ENCODE measurements at places on chromosomes 1 and 21.

GRCh38 chr1:152513081-152513480, 1.2 kb upstream of the CRCT1 start:
- no peak for DNase-seq

DNA sequence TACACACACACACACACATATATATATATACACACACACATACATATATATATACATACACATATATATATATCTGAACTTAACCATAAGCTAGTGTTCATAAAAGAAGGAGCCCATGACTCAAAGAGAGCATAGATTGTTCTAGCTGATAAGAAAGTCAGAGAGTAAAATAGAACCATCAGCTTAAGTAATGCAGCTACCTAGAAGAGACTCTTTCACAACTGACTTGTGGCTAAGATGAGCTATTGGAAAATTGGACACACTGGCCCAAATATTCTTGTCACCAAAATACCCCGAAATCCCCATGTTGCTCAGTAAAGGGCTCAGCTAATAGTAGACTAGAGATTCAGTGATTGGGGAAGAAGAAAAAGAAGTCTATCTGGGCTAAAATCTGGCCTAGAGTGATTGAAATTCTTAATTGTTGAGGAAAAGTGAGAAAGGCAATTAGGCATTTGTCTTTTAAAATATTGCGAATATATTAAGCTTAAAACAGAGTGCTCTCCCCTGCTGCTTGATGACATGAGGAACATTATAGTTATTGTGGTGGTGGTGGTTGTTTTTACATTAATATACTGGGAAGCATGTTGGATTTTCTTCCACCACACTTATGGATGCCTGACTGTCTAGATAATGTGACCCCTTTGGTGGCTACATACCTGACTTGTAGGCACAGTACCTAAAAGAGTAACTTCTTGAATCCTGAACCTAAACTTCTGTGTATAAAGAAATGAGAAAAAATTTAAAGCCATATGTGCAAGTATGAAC, 6.3 kb downstream of the SLAMF1 start:
- no peak for DNase-seq

- no peak for DNase-seq
Measured at GRCh38 chr1:94974241-94974640, 47.3 kb upstream of the CNN3 start.

- DNase-seq, result no peak
Measured at GRCh38 chr1:110235181-110235833, 25.2 kb downstream of the KCNC4 start.

GRCh38 chr1:176073524-176074157, 133.4 kb downstream of the COP1 start:
- DNase-seq, result no peak

DNA sequence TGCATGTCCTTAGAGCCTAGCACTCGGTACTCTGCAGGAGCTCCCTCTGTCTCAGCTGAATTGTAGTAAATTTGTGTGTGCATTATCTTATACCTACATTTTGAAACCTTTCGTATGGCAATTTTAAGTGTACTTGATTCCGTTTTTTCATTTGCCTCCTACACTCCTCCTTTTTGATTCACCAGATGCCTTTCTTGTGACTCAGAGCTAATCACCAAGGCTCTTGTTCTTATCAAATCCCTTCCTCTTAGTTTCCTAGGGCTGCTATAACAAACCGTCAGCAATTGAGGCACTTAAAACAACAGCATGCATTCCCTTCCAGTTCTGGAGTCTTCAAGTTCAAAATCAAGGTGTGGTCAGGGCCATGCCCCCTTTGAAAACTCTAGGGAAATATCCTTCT, 261.0 kb downstream of the ASTN1 start:
- no peak for DNase-seq

DNA sequence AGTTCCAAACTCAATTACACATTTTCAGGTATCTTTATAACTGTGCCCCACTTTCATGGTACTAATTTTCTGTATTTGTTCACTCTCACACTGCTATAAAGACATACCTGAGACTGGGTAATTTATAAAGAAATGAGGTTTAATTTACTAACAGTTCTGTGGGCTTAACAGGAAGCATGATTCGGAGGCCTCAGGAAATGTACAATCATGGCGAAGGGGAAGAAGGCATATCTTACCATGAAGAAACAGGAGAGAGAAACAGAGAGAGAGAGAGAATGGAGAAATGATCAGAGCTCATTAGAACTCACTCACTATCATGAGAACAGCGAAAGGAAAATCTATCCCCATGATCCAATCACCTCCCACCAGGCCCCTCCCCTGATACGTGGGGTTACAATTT, 874.1 kb upstream of the B3GALT2 start:
- DNase-seq, result no peak

GRCh38 chr1:18091660-18092446, 15.7 kb upstream of the IGSF21 start:
- DNase-seq, result no peak

DNA sequence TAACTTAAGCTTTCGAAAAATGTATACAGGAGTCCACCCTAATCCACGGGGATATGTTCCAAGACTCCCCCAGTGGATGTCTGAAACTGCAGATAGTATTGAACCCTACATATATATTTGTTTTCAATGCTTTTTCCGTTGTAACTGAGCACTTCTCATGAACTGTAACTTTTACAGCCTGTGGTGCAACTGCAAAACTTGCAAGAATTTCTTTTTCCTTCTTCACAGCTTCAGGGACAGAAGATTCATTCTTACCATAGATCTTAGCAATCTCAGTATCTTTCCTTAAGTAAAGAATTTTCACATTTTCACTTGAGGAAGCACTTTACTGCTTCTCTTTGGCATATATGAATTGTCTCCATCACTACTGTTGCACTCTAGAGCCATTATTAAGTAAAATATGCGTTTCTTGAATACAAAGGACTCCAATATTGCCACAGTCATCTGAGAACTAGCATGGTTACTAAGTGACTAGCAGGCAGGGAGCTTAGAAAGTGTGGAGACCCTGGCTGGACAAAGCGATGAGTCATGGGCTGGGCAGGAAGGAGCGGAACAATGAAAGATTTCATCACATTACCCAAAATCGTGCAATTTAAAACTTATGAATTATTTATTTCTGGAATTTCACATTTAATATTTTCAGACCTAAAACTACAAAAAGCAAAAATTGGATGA, 14.1 kb downstream of the DPYD start:
- DNase-seq, result no peak

- no peak for DNase-seq
Measured at GRCh38 chr1:30730346-30731108, 7.1 kb upstream of the MATN1 start.

DNA sequence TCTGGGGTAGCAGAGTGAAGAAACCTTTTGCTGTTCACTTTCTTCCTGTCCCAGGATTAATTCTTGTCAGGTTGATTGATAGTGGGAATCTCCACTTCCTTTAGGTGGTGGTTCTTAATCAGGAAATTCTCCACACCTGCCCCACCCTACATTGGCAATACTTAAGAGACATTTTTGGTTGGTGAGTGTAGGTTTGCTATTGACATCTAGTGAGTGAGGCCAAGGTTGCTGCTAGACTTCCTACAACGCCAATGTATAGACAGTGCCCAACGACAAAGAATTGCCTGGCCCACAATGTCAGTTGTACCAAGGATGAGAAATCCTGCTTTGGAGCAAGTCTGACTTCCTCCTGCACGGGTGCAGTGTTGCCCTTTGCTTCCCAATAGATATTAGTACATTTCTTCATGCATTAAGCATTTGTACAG, 38.5 kb downstream of the MAP3K7CL start:
- no peak for DNase-seq

GRCh38 chr1:24705260-24706073, 39.8 kb upstream of the CLIC4 start:
- peak; percentile 10 for DNase-seq

GRCh38 chr1:9281071-9281827, 11.4 kb upstream of the SPSB1 start:
- no peak for DNase-seq

DNA sequence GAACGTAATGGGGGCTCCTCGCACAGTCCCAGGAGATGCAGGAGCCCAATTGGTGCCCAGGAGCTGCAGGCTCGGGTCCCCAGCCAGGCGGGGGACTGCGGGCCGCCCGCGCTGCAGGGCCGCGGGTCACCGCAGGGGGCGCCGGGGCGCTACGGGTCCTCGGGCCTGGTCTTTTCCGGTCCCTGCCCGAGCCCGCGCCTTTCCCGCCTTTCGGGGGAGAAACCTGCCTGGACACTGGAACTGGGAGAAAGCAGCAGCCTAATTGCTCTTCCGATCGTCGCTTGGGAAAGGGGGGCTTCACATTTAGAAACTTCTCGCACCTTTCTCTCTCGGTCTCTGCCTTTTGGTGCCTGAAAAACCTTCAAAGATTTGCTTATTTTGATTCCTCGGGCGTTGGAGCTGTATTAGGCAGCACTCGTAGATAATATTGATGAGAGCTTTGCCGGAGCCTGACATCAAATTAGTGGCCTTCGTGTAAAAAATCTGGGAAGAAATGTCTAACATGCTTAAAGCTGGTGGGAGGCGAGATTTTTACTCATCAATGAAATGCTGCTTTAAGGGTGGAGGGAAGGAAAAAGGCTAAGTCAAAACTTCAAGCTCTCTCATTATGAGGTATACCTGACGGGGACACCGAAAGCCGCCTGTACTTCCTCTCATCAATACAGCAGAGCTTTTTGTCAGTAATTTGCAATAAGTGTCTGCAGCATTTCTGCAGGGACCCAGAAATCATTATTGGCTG, 12.6 kb upstream of the BARHL2 start:
- DNase-seq, result no peak

DNA sequence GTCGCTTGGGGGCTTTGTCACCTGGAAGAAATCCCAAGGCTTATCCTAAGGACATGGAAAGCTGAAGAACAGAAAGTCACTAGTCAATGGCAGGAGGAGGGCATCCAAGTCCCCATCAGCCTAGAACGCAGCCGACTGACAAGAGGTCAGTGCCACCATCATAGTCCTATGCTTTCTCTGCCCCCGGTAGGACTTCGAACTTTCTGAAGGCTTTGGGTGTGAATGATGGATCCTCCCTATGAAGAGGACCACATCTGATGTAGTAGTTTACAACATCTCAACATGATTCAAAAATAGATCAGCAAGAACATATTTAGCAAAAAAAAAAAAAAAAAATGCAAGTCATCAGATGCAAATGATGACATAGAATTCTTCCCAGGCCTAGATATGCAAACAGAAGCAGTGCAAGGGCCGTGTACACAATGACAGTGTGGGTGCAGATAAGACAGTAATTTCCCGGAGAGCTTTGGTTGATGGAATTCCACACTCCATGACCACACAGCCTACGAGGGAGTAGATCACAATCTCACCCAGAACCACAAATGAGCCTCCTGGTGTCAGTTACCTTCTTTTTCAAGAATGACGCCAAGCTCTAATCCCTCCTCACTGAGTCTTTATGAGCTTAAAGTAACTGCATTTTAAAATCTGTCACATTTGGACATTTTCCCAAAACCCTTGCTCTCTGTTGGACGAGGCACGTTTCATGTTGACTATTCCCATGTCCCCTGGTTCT, 88.2 kb downstream of the PSMG1 start:
- no peak for DNase-seq

- DNase-seq, result no peak
Measured at GRCh38 chr1:31809698-31810097, 6.1 kb downstream of the SPOCD1 start.

- DNase-seq, result no peak
Measured at GRCh38 chr1:25053576-25054250, 123.6 kb upstream of the RUNX3 start.

DNA sequence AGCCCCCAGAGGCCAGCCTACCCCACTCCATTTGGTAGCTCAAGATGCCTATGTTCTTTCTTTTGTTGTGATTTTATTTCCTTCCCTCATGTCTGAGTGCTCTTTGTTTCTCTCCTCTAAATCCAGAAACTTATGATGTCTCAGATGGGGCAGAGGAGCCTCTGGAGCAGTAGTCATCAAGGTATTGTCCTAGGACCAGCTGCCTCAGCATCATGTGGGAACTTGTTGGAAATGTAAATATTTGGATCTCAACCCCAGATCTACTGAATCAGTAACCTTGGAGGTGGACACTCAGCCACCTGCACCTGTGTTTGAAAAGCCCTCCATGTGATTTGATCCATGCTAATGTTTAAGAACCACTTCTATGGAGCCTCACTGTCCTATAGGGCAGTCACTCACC, 593.1 kb upstream of the PLXNA2 start:
- no peak for DNase-seq

- no peak for DNase-seq
Measured at GRCh38 chr1:205009670-205010069, 33.3 kb upstream of the CNTN2 start.

DNA sequence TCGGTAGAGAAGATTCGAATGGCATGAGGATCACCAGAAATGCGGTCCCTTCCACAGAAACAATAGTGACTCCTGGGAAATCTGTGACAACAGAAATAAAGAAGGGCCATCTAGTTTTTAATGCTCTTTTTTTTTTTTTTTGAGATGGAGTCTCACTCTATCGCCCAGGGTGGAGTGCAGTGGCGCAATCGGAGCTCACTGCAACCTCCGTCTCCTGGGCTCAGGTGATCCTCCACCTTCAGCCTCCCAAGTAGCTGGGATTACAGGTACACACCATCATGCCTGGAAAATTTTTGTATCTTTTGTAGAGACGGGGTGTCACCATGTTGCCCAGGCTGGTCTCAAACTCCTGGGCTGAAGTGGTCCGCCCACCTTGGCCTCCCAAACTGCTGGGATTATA, 43.9 kb downstream of the L1TD1 start:
- no peak for DNase-seq

DNA sequence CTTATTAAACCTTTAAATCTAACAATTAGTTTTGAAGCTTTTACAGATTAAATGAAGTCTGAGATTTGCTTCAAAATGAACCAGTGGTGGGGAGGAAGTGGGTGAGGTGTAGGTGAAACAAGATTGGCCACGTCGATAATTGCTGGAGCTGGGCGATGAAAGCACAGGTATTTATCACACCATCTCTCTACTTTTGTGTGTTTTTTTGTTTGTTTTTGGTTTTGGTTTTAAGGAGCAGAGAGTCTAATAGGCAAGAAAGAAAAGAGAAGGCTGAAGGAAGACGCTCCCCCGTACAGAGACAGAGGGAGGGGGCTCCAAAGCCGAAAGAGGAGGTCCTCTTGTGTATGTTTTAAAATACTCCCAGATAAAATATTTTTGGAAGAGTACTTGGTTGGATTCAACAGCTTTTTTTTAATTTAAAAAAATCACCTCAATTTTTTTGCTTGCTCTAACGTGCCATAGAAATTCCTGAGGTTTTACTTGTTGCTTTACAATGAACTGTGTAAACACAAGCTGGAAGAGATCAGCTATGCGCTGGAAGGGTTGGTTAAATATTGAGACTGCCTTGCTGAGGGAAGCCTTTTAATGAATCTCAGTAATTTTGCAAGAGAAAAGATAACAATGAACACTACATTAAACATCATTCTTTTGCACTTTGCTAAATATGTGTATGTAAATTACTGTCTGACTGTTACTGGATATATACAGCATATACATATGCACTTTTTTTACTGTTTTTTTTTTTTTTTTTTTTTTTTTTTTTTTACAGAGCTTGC, 6.7 kb upstream of the LGALS8 start:
- peak; percentile 14 for DNase-seq

- no peak for DNase-seq
Measured at GRCh38 chr1:184052194-184052559, 647 bp downstream of the TSEN15 start.
